CD4-positive, alpha-beta T cell (primary cell): ENCODE measurements at places on chromosomes 6 and 20. TPM values are rescaled to one million over a fixed set of nuclear protein-coding genes. Genes with fewer than 3 reads are reported as not detected.

GRCh38 chr20:19915111-19915798, 101.9 kb upstream of the NAA20 start:
- H3K36me3 ChIP-seq = no peaks in the 10 kb centered on the region
- H3K4me3 ChIP-seq = no peak overlapping the region
- no peak overlapping the region for H3K27ac ChIP-seq
- H3K4me1 ChIP-seq = no peaks in the 10 kb centered on the region
- no peak for DNase-seq

DNA sequence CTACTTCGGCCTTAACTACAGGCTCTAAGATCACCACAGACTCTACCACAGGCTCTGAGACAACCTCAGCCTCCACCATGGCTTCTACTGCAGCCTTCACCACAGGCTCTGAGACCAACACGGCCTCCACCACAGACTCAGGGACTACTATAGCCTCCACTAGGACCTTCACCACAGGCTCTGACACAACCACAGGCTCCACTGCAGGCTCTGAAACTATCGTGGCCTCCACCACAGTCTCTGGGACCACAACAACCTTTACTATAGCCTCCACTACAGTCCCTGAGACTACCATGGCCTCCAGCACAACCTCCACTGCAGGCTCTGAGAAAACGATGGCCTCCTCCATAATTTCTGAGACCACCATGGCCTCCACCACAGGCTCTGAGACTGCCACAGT, 15.3 kb downstream of the MUC22 start:
- H3K36me3 ChIP-seq = no peaks in the 10 kb centered on the region
- H3K27me3 ChIP-seq = no peaks in the 10 kb centered on the region
- H3K4me1 ChIP-seq = no peaks in the 10 kb centered on the region
- no peak overlapping the region for H3K27ac ChIP-seq
- DNase-seq = no peak

Gene OPN5
- not detected for total RNA-seq

Gene TRIM15
- not detected for total RNA-seq

DNA sequence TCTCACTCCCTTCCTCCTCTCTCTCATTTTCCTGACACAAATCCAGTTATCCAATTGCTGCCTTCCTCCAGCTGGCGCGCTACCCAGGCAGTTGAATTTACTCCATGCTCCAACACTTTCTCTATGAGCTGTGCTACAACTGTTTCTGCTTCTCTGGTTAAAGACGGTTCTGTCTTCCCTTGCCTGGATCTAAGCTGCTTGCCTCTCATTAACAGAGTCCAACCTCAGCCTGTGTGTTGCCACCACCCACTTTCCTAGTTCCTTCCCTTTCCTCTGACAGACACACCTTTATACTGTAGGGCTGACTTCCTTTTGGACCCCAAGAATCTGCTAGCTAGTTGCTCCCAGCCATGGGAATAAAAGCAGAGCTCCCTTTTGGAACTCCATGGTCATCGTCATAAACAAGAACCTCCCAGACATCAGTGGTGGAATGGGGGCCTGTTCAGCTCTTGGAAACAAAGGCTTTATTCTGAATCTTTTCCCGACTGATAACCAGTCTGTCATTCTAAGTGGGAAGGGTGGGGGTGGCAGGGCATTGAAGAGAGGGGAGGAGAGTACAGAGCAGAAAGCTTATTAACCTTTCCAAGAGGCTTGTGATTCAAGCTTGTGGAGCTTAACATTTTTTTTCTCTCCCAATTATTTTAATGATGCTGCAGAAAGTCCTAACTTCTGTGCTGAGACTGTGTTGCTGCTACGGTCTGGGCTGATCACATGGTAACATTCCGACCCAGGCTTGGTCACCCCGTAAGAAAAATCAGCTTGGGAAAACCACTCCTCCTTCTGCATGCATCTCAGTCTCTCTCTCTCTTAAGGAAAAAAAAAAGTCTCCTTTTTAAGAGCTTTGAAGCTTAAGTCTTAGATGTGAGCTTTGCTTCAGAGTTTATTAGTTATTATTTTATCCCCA, 31.3 kb upstream of the BMP2 start:
- H3K27me3 ChIP-seq = no peaks in the 10 kb centered on the region
- no peaks in the 10 kb centered on the region for H3K4me1 ChIP-seq
- no peaks in the 10 kb centered on the region for H3K36me3 ChIP-seq
- H3K4me3 ChIP-seq = no peak overlapping the region

DNA sequence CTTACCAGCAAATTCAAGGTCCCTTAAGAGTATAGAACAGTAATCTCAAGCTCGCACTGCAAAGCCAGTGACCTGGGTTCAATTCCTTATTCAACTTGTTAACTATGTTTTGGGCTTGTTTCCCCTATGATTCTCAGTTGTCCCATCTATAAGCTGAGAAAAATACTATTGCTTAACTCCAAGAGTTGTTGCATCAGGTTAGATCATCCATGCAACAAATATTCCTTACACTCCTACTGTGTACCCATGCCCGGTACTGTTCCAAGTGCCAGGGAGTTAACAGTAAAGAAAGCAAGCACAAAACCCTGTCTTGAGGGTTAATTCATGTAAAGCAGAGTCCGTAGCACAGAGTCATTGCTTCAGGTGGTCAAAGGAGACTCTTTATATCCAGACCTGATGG, 247.3 kb downstream of the MAFB start:
- no peaks in the 10 kb centered on the region for H3K36me3 ChIP-seq
- no peaks in the 10 kb centered on the region for H3K4me1 ChIP-seq
- no peak for DNase-seq
- no peak overlapping the region for H3K4me3 ChIP-seq
- H3K27me3 ChIP-seq = no peaks in the 10 kb centered on the region

Gene ASXL1
- 222 TPM for total RNA-seq
